ENCODE measurements at places on chromosomes 7 and 10. TPM values are rescaled to one million over a fixed set of nuclear protein-coding genes. Genes with fewer than 3 reads are reported as not detected.
A peak's percentile ranks its signal among the peaks of the same experiment; 100 is the strongest.

GRCh38 chr10:118900617-118901016 is 128.9 kb upstream of the NANOS1 start:
- no peak for DNase-seq

GRCh38 chr10:133332936-133333699 is 3.6 kb downstream of the CALY start:
- DNase-seq = no peak

GRCh38 chr10:126504761-126505112 is 116.5 kb upstream of the ADAM12 start:
- no peak for DNase-seq

The VWDE gene
- total RNA-seq = 0.42 TPM

- DNase-seq = no peak
These were observed 65.4 kb downstream of the SLC25A40 start for GRCh38 chr7:87810726-87811125.

- DNase-seq = no peak
These were observed 70.6 kb upstream of the NXPH1 start for GRCh38 chr7:8362723-8363369.

The AKR1C4 gene
- total RNA-seq = not detected

DNA sequence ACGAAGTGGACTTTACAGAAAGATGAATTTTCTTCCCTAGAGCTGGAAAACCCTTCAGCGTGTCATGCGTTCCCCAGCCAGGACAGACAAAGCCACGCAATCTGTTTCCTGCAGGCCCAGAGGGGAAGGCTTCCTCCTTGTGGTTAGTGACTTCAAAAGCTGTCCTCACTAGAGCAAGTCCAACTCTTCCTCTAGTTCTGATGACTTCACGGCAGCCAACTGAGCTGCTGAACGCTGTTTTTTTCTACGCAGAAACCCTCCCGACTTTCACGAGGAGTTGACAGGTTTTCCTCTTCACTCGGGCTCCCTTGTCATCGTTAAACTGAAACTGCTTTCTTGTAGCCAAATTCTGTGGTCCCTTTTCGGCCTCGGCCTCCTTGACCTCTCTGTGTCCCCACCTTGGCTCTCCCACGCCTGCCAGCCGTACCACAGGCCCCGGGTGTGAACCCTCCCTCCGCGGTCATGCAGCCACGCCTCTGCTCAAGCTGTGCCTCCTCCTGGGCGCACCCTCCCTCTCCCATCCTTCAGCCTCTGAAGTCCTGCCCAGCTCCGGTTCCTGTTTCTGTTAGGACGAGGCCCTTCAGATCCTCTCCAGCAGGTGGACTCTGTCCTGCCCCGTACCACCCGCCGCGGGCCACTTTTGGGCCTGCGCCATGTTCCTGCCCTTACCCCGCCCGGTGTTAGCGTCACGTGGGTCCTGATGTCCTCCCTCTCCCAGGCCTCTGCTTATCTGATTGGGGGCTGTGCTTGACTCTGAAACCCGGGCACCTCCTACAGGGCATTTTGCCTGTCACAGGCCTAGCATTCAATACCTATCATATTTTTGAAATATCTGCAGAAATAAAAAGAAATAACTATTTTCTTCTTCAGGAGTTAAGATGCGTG is 39.3 kb downstream of the CUX1 start:
- peak; percentile 97 for DNase-seq

GRCh38 chr7:936386-937054 is 18.0 kb downstream of the ADAP1 start:
- DNase-seq = peak; percentile 89

- DNase-seq = peak; percentile 58
These were observed 14.7 kb downstream of the FAM241B start for GRCh38 chr10:69644658-69645295.

DNA sequence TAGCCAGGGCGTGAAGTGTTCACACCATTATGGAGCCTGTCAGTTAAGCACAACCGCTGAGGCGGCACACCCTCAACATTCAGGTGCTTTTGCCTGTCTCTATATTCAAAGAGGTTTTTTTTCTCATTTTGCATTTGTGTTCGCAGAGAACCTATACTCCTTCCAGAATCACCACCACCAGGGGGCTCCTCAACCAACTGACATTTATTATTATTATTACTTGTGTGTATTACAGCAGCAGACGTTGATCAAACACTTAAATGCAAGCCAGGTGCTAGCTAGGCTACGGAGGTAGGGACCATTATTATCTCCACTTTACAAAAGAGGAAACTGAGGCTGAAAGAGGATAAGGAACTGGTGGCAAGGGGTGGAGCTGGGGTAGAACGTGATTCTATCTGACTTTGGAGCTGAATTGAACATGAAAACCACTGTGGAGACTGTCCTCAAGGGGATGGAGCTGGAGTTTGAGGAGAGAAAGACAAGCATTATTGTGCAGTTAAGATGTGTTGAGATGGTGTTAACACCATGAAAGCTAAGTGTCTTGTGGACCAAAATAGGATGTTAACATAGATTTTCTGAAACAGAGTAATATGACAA is 133.8 kb upstream of the PLXNA4 start:
- DNase-seq = peak; percentile 33

DNA sequence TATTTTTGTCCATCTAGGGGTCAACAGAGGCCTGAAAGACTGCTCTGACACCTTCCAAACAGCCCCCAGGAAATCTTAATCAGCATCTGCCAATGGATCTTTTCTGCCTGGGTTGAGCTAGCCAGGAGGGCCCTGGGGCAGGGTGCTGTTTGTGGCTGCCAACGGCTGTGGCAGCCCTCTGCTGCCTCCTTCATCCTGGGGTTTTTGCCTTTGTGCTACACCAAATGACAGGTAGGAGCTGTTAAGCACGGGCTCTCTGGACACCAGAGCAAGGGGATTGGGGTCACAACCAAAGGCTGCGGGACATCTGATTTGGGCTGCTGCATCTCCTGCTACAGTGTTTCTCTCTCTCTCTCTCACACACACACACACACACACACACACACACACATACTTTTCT is 2.0 kb upstream of the KIAA1217 start:
- no peak for DNase-seq

DNA sequence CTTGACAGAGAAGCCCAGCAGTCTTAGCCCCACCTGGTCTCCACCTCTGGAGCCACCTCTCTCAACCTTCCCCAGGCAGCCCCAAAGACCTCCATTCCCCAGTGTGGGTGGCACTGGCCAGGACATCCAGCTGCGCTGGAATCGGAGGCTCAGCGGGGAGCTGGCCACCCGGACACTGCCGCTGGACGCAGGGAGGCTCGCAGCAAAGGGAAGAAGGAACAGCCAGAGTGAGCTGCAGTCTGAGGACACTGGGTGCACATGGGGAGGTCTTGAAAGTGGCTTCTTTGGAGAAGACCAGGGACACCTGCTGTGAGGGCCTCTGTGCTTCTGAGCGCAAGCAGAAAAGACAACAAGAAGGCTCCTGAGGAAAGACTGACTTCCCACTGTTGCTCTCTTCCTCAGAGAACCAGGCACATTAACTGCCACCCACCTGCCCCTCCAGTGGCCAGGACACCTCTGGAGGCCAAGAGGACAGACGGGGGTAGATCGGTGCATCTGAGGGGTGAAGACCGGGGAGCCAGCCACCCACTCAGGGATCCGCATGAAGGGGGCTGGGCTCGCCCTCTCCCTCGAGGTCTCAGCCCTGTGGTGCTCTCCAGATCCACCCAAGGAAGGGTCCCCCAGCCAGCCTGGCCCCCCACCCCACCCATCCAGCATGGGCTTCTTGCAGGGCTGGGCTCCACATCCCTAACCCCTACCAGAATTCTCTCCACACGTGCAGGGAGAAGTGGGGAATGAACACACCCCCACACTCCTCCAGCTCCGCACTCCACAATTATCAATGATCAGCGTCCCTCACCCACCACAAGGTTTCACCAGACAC is 1.8 kb downstream of the CAMK2B start:
- no peak for DNase-seq

GRCh38 chr7:159160450-159160849 is 15.8 kb upstream of the VIPR2 start:
- no peak for DNase-seq

The NUB1 gene
- 131 TPM for total RNA-seq

The C7orf57 gene
- 0.91 TPM for total RNA-seq

The PANK1 gene
- 10.0 TPM for total RNA-seq

The SYT15 gene
- 0.11 TPM for total RNA-seq

GRCh38 chr10:983971-984655 is 4.1 kb upstream of the GTPBP4 start:
- no peak for DNase-seq

The CPN1 gene
- total RNA-seq = not detected

The SAP25 gene
- total RNA-seq = 0.80 TPM

DNA sequence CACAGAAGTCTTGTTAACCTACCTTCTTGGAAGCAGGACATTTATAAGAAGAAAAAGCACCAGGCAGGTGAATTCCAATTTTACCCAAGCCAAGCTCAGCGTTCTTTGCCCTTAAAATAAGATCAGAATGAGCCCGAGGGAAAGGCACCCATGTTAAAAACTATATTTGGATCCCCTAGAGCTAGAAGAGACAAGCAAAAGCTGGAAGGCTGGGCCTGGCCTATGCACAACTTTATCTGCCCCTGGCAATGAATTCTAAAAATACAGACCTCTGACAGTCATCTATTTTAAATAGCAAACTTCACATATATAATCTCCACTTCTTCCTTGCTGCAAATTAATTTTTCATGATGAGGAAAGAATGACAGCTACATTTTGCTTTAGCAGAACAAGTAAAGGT is 180.9 kb downstream of the FGFR2 start:
- DNase-seq = no peak

DNA sequence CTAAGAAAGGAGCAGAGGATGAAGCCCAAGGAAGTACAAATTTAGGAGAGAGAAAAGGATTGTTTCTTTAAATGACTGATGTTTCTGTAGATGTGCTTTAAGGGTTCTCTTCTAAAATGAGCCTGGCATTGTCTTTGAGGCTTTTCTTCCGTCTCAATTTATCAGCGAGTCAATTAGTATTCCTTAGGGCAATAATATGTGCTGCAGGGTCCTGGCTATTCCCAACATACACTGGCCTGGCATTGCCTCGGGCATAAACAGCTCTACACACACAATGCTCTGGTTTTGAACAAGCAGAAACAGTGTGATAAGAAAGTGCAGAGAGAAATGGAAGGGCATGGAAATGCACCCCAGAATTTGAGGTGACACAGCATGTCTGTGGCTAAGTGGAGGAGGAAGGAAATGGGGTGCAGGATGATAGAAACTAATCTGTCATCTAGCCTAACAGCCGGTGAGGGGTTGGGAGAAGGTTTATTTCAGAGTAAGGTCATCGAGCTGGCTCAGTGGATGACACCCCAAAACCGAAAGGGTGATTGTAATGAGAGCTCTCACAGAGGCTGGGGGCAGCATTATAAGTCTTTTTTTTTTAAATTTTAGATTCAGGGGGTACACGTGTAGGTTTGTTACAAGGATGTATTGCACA is 67.5 kb upstream of the ARHGAP21 start:
- no peak for DNase-seq

The CALN1 gene
- 2.8 TPM for total RNA-seq

DNA sequence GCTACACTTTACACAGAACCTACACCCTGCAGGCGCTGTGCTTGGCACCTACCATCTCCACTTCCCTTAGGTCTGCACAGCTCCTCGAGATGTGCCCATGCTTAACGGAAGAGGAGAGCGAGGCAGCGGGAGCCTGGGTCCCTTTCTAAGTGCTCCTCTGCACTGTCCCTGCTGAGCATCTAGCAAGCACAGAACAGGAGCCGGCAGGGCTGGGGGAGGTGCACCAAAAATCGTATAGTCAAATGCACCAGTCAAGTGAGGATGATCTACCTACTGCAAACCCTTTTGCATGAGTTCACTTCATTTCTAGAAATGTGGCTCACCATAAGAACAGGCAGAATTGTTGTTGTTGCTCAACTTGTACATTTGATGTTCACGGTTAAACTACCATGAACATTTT is 267.7 kb downstream of the TNS3 start:
- DNase-seq = no peak

The ENTPD1 gene
- total RNA-seq = 0.06 TPM

The PCGF6 gene
- total RNA-seq = 25.1 TPM

The PLCE1 gene
- total RNA-seq = 2.5 TPM

DNA sequence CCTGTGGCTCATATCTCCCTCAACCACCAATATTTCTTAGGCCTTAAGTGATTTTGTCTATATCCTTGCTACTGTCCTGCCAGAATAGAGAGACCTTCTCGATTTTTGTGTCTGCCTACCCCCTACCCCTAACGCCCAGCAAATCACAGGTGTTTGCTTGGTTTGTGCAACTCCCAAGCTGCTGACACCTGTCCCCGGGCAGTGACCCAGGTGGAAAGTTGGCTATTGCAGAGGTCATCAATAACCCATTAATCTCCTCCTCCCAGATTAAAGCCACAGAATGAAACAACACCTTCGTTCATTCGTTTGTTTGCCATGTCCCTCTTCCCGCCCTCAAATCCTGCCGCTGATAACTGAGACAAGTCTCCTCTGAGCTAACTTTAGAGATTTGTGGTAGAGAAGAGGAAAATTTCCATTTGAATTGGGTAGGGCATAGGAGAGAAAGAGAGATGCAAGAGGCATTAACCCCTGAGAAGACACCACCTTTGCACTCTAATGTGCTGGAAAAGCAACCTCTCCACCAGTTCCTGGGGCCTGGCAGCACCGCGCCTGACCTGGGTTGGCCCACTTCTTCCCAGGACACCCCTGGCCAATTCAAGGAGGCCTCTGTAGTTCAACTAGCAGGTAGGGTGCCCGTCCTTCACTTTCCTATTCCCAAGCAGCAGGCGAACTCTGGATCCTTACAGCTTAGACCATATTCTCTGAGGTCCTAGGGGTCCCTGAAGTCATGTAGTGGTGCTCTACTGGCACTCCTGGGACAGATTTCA is 3.0 kb downstream of the NEUROG3 start:
- DNase-seq = no peak

- DNase-seq = no peak
These were observed 663.3 kb upstream of the FOXK1 start for GRCh38 chr7:4018601-4019316.

GRCh38 chr10:35236739-35237138 is 99.6 kb upstream of the CCNY start:
- peak; percentile 14 for DNase-seq

DNA sequence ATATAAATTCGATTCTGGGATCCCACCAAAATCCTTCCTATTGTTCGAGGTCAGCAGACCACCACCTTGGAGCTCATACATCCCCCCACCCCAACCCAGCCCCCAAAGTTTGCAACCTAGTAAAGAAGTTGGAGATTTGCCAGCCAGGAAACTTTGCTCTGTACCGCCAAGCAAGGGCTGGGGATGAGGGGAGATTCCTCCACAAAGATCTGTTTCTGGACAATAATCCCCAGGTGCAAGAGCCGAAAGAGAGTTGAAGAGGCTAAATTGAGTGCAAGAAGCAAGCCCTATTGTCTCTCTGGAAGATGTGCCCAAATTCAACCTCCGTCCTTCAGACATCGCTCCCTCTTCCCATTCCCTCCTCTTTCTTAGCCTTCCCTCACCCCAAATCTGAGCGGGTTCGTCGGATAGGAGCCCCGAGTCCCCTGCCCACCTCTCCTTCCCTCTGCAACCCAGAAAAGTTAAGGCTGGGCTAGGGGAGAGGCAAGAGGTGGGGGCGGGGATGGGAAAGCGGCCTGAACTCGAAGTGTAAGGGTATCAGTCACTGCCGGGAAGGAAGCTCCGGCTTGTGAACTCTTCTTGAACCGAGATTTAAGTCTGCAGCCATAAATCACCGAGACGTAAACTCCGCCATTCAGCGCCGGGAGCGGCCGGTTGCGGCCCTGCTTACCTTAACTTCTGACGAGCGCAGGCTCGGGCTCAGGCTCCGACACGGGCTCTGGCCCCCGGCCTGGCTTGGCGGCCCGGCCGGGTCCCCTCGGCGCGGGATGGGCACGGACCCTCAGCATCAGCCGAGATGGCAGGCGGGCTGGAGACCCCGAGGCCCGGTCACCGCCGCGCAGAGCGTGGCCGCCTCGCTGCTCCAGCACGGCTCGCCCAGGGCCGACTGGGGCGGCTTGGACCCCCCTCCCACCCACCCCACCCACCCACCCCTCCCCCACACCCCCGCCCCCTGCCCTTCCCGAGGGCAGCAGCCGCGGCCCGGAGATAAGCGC is 10.8 kb upstream of the HOXA2 start:
- peak; percentile 95 for DNase-seq
